ENCODE measurements at places on chromosomes 6 and 20.

DNA sequence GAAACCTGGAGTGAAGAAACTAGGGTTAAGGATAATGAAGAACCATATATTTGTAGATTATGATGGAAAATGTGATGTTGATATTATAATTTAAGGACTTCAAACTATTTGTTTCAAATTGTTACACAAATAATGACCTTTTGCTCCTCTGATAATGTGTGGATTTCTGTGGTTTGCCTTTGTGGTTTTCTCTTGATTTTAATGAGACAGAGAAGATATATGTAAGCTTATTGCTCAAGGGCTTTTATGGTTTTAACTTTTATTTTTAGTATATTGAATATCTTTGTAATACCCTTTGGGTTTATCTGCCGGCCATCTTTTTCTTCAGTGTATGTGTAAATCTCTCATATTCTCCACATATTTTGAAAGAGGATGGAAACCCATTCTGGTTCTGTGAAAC, 362.3 kb downstream of the RIMS1 start:
- no peak for DNase-seq

DNA sequence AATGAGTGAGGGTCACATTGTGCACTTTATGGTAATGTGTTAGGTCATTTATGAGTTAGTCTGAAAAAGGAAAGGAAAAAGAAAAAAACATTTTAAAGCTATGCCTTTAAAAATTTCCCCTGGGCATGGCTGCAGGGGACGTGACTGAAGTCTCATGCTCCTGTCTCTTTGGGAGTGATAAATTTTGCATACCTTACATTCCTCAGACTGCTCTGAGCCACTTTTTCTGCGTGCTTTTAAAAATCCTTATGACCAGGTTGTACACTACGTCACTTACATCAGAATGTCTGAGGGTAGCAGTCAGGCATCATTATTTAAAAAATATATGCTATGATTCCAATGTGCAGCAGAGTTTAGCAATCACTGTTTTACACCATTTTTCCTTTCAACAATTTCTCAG, 121.2 kb downstream of the RFPL4B start:
- DNase-seq = no peak

GRCh38 chr6:43768983-43769525, 957 bp upstream of the VEGFA start:
- DNase-seq = no peak

DNA sequence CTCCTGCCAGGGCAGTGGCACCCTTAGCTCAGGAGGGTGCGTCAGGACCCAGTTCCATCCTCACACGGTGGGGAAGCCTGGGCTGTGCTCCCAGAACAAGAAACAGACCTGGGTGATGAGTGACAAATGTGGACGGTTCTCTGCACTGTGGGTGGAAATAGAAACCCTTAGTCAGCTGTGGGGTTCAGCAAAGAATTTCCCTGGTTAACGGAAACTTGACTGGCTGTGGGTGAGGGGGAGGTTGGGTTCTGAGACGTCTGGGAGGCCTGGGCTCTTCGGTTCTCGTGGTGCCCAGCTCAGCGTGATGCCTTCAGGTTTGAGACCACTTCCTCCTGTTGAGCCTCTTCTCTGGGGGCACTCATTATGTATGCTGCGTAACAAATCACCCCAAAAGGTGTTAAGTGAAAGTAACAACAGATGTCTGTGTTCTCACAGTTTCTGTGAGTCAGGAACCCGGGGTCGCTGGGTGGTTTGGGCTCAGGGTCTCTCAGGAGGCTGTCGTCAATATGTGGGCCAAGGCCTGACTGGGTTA, 53.1 kb upstream of the FAM83D start:
- DNase-seq = no peak

- DNase-seq = no peak
These were observed 207.6 kb downstream of the OGFRL1 start for GRCh38 chr6:71496018-71496721.

DNA sequence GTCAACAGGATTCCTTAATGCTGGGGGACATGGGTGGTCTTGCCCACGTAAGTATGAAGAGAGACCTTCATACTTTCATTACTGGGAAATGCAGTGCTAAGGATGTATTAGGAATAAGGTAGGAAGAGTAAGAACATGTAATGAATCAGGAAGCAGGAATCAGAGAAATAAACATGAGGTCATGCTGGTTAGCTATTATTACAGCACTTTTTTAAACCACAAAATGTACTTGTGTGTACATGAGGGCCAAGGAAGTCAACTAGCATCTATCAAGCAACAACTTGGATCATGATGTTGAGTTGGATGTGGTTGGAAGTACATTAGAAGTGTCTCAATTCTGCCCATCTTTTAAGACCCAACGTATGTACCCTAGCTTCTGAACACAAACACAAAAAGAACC, 63.5 kb upstream of the E2F3 start:
- no peak for DNase-seq

DNA sequence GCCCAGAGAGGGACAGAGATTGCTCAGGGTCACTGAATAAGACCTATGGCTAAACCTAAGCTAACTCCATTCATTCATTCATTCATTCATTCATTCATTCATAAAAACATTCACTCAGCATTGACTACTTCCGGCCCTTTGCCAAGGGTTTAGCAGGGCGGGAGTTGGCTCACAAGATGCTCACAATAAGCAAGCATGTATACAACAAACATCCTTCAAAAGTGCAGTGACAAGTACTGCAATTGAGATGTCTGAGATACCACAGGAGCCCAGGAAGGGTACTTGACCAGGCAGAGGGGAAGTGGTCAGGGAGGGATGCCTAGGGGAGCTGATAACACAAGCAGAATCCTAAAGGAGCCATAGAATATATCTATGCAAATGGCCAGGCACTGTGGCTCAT, 18.2 kb upstream of the KIAA1755 start:
- DNase-seq = no peak

GRCh38 chr6:137601471-137601870, 107.3 kb upstream of the OLIG3 start:
- DNase-seq = peak; percentile 42

- no peak for DNase-seq
These were observed 18.5 kb upstream of the SCUBE3 start for GRCh38 chr6:35195120-35195780.

DNA sequence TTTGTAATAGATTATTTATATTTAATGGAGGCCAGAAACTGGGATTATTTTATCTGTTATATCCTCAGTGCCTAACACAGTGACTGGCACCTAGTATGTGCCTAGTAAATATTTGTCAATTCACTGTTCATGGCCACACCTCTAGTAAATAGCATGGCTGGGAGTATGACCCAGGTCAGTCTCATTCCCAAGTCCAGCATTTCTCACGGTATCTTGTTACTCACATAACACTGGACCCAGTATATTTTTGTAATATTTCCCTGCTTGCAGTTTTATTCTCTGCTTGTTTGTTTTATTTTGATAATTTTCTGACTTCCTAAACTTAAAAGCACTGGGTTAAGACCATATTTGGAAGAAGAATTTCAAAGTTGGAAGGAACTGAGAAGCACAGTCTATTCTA, 47.7 kb downstream of the CTNNBL1 start:
- no peak for DNase-seq

DNA sequence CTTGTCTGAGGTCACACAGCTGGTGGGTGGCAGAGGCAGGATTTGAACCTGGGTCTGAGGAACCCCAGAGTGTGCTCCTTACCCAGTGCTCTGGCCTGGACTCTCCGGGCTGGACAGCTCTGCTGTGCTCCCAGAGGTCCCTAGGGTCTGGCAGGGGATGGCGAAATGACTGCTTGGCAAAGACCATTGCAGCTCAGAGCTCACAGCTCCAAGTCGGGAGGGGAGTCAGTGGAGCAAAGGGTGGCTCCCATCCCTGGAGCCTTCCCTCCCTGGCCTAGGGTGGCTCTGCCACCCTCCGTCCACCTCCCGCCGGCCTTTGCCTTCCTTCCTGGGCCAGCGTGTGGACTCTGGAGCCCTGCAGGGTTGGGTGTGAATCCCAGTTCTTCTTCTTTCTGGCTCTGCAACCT, 17.5 kb downstream of the CEBPB start:
- no peak for DNase-seq

- no peak for DNase-seq
These were observed 14.5 kb downstream of the VSTM2L start for GRCh38 chr20:37917461-37917860.

DNA sequence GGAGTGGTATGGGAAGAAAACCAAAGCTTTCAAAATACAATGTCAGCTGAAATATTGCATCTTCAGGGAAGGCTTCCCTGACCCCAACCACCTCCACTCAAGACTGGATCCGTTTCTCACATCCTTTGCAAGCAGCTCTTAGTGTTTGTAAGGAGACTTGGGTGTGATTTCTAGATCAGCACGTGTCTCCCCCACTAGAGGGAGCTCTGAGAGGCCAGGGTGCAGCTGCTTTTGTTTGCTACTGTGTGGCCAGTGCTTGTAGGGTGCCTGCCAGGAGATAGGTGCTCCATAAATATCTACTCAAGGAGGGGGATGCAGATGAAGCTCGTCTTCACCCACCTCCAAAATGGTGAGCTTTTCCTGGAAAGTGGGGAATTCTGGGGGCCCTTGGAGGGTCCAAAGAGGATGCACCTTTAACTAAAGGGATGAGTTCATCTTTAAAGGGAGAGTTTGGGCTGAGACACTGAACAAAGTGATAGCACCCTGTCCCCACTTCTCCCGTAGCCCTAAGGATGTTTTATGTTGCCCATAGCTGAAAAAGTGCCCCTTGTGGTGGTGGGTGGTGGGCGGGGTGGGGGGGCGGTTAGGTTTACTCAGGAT, 52.6 kb upstream of the MAFB start:
- DNase-seq = no peak

DNA sequence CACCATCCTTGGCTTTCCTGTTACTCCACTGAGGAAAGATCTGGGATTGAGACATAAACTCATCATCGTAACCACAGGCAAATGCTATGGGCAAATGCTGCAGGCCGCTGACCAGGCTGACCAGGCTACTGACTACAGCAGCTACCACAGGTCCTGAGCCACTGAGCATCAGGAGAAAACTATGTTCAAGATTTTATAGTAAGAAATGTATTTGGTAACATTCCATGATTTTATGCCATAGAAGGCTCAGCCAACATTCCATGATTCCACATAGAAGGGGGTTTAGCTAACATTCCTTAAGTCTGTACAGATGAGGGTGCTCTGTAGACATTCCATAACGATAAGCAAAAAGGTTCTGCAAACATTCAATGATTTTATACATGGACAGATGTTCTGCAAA, 16.1 kb upstream of the B4GALT5 start:
- DNase-seq = no peak

DNA sequence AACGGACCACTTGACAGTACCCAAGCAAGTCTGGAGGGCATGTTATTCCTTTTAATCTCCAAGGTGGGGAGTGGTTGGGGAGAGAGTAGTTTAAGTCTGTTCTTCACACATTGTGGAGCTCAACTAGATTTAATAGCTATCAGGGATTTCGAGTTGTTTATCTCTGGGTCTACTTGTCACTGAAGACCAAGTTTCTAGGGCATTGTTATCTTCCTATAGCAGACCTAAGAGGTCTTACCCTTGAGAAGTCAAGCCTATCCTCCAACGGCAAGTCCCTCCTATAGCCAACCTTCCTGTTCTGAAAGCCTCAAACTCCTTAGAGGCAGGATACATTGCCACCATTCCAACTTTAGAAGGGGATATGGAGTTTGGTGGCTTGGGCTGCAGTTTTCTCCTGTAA, 164.5 kb upstream of the MOCS1 start:
- no peak for DNase-seq

GRCh38 chr20:48769069-48769983, 58.5 kb downstream of the PREX1 start:
- DNase-seq = peak; percentile 53

DNA sequence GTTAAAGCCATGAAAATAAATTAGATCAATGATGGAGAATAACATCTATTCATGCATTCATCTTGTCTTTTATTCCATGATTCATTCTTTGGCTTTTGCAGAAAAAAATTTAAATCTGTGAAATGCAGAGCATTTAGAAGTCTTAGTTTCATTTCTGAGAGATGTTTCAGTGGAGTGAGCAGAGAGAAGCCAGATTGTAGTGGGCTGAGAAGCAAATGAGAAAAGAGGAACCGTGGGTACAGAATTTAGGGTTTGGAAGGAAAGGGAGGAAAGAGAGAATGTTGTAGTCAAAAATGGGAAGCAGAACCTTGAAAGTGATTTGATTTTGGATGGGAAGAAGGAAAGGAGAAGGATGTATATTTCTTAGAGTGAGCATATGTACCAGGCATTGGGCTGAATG, 260.3 kb upstream of the MAN1A1 start:
- no peak for DNase-seq

- no peak for DNase-seq
These were observed 9.1 kb downstream of the BPIFB2 start for GRCh38 chr20:33016581-33017109.

GRCh38 chr6:3209114-3210023, 18.1 kb downstream of the TUBB2B start:
- DNase-seq = peak; percentile 73

- DNase-seq = no peak
These were observed 37.5 kb downstream of the SNX9 start for GRCh38 chr6:157860505-157860991.

DNA sequence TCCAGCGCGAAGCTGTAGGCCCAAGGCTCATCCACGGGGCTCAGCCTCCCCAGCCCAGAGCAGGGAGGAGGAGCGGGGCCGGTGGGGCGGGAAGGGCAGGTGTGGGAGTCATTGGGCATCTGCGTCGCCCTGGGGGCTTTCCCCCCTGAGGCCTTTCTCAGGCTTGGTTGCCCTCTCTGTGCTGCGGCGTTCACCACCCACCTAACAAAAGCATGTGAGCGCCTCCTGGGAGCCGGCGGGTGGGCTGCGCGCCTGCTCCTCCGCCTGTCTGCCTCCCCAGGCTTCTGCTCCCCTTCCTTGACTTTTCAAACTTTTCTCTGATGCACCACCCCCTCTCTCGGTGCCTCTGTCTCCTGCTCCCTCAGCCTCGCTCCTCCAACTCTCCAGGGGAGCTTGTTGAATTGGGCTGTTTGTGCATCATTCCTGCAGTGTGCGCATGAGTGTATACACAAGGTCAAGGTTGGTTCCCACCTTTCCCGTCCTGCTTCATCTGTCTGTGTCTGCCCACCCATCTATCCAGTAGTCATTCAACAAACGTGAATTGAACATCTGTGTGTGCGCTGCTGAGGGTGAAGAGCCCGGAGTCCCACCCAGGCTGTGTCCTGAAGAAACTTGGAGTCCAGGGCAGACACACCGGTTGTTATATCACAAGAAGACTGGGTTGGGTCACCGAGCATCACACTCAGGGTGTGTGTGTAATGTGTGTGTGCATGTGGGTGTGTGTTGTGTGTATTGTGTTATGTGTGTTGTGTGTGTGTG, 82.4 kb upstream of the NNAT start:
- DNase-seq = no peak

GRCh38 chr6:74287932-74288331, 591.9 kb downstream of the CD109 start:
- no peak for DNase-seq

DNA sequence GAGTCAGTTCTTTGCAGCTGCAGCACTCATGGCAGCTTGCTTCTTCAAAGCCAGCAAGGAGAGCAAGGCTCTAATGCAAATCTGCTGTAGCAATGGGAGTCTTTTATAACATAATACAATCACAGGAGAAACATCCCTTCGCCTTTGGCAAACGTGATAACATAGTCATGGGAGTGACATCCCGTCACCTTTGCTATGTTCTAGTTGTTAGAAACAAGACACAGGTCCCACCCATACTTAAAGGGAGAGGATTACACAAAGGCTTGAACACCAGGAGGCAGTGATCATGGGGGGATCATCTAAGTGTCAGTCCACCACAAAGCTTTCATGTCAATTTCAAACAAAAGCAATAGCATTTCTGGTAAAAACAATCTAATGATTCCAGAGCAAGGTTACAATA, 40.1 kb upstream of the PHACTR2 start:
- no peak for DNase-seq

- no peak for DNase-seq
These were observed 174.9 kb upstream of the GGTLC1 start for GRCh38 chr20:24163506-24163905.

Measured in brain (organoid and tissue), 16 donors.